Cortex of kidney (tissue), 1 donor: ENCODE measurements at places on chromosomes 4 and X.

- DNase-seq, result no peak
These were observed 6.0 kb downstream of the CXCL2 start for GRCh38 chr4:74092957-74093356.

DNA sequence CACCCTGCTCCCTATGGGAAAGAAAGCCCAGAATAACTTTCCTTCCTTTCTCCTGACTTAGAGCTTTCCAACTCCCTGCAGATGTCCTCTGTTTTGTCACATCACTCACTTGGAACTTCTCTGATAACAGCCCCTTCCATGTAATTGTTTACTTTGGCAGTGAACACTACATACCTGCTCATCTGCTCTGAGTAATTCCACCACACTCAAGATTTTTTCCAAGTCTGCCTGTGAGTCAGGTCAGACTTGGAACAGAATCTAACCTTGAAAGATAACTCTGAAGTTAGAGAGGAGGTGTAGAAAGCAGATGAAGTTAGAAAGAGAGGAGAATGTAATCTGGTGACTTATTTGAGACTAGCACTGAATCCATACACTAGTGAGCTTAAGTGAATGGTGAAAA is 7.4 kb downstream of the MAGEB10 start:
- no peak for DNase-seq

DNA sequence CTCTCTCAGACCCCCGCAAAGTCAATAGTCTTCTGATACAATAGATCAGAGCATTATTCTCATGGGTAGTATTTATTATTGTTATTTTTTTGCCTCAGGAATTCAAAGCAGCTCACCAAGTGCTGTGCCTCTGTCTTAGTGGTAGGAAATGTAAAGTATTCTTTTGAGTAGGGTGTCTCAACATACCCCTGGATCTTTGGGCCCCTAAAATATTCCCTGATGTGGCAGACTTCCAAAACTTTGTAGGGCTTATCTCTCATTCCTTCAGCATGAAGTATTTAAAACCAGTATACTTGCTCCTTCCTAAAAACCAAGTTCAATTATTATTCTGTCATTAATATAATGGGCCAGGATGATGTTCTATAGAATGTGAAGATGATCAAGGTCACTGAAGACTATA is 115.3 kb upstream of the ZNF827 start:
- no peak for DNase-seq

- DNase-seq, result peak; percentile 56
These were observed at the start of gene SH3RF1 for GRCh38 chr4:169270810-169271691. Gene SH3RF1, minus strand, starts transcription at chr4:169270956. Its CDS starts 1,744 bp downstream, at chr4:169269212.

GRCh38 chr4:26010304-26010703 is 96.3 kb downstream of the SMIM20 start:
- DNase-seq, result no peak

DNA sequence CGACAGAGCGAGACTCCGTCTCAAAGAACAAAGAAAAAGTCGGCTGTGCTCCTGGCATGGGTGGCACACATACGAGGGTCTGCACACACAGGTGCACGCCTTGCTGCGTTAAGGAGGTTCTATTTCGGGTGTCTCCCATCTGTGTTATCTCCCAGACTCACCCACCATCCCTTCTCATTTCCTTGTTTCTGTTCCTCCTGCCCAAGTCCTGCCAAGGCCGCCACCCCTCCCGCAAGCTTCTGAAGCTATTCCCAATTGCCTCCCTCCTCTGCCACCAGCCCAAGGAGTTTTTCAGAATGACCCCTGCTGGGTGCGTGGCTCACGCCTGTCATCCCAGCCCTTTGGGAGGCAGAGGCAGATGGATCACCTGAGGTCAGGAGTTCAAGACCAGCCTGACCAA is 6.0 kb upstream of the IL3RA start:
- no peak for DNase-seq

- no peak for DNase-seq
These were observed 112.5 kb downstream of the NR3C2 start for GRCh38 chr4:148329751-148330150.

DNA sequence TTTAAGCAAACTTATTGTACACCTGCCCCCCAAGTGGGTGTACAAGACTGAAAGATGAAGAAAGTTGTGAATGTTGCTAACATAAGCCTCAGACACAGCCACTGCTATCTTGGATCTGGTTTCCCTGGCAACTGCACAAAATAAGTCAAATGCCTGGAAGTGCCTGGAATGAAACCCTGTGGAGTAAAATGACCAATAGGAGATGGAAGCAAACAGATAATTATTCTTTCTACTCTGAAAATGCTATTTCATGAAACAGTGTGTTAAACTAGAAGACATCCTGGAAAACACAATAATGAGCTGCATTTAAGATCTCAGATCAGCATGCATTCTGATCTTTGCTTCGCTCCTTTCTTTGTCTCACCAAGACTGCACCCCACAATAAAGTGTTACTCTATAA is 1016.0 kb downstream of the ARAP2 start:
- no peak for DNase-seq
